Endothelial cell of coronary artery (primary cell): ENCODE measurements at places on chromosomes 7 and 10. TPM values are rescaled to one million over a fixed set of nuclear protein-coding genes. Genes with fewer than 3 reads are reported as not detected.

Gene CYP26C1
- 0.47 and 0.63 TPM in 2 replicates for total RNA-seq

Gene EPHA1
- total RNA-seq: 0.18 TPM in 1 of 2 replicates, not detected in the other

Gene UPK3B
- total RNA-seq: 0.27 TPM in 1 of 2 replicates, not detected in the other

Gene OR13A1
- not detected in 2 replicates for total RNA-seq

Gene DNA2
- total RNA-seq: 5.3 and 9.6 TPM in 2 replicates

Gene HOXA3
- total RNA-seq: 0.63 and 0.75 TPM in 2 replicates

Gene CC2D2B
- 0.09 TPM in 1 of 2 replicates, not detected in the other for total RNA-seq

Gene RALA
- 86.7 and 135 TPM in 2 replicates for total RNA-seq

Gene MSMB
- 0.27 TPM in 1 of 2 replicates, not detected in the other for total RNA-seq

Gene VKORC1L1
- 14.3 and 19.5 TPM in 2 replicates for total RNA-seq

Gene ALOX5
- under 0.01 and 0.18 TPM in 2 replicates for total RNA-seq
